ENCODE measurements at places on chromosomes 1 and 21.

DNA sequence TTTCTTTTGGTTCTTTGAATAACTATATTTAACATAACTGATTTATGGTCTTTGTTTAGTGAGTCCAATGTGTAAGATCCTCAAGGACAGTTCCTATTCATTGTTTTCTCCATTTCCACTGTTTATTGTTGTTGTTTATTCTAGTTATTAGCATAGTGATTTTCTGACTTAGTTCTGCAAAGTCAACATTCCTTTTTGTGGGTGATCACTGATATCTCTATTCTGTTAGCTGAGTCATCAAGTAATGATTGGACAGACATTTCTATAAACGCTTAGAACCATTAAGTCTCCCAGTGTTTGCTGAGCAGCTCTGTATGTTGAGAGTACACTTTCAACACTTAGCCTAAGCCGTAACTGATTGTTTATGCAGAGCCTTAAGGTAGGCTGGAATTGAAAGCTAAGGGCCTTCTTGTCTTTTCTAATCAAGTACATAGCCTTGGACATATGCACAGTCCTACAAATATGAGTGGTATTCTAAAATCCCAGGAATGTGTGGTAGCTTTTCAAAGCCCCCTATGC lies 87.1 kb downstream of the SLC5A9 start:
- DNase-seq: no peak

DNA sequence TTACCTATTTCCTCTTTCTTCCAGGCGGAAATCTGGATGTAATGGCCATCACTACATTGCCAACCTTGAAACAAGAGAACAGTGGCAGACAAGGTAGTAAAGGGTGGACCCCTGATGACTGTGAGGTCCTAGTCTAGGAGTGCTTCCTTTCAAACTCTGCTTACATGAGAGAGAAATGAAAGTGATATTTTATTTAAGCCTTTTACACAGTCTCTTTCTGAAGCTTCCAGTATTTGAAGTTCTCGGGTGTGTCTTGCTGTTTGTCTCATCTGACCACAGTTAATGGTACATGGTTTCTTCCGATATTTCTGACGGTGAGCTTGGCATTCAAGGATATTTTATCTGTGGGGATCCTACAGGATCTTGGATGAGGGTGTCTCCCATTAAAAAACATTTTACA lies 215.2 kb downstream of the SLC45A1 start:
- no peak for DNase-seq

DNA sequence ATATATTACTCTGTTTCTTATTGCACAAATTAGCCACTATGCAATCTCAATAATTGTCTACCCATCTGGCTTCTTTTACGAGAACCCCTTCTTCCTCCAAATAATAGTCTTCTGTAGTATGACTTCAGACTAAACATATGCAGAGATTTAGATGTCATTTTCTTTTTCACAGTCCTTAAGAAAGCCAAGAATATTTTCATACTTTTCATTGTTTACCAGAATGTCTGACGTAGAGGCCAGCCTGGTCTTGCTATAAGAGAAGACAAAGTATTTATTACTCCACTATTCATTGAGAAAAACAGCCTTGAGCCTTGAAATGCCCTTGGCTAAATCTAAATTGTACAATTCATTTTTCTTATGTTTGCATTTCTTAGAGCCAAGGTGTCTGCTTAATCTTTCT lies 714.9 kb upstream of the CXADR start:
- DNase-seq: no peak

GRCh38 chr21:15631342-15631741 lies 98.4 kb upstream of the USP25 start:
- DNase-seq: no peak

DNA sequence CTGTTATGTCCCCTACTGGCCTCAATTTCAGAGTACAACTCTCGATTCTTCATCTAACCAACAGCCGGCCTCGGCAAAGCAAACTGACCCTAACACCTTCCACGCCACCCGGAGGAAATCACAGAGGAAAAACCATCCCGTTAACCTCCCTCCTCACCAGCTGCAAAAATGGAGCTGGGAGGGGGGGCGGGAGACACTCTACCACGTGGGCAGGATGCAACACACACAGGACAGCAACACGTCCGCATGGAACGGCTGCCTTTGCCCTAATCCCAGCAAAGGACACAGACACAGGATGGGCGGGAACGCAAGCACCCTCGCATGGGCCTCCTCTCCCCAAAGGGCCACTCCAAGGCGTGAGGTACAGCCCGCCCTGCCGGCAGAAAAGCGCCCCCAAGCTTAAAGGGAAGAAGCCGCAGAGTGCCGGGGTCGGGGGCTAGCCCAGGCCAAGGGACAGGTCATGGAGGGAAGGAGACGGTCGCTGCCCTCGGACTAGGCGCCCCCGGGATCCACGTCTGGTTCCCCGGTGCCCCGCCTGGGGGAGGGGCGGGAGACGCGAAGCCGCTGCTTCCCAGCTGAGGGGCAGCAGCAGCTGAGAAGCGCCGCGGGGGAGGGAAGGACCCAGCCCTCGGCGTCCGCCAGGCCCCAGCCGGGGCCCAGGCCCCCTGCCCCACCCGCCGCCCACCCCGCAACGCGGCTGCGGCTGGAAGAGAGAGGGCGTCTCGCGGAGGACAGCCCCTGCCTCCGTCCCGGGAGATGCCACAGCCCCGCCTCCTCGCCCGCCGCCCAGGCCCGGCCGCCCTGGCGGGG lies 590 bp downstream of the FOXJ3 start:
- DNase-seq: peak; percentile 62

GRCh38 chr21:40257342-40257741 lies 390.1 kb downstream of the PCP4 start:
- no peak for DNase-seq

DNA sequence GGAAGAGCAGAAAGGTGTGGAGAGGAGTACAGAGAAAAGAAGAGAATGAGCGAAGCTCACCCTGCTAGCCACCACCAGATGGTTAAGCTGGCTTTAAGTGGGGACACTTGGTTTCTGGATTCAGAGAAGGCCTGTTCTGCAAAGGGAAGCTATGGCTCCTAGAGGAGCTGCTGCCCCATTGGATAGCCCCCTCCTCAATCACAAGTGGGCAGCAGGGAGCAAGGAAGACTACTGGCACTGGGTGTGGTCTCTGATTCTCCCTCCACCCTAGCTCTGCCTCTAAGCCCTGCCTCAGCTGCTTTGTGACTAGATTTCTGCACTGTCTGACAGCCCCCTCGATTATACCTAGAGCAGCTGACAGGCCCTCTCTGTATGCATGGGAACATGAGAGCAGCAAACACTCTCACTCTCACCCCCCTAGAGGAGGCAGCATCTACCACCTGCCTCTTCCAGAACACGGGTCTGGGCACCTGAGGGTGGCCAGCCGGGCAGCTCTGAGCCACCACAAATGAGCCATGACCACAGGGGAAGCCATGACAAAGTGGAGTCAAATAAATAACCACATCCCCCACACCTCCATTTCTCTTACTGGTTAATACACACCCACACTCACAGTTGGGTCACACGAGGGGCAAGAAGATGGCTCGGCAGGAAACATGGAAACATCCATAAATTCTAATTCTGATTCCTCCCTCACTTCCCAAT lies 13.6 kb downstream of the PLEKHA6 start:
- DNase-seq: no peak

DNA sequence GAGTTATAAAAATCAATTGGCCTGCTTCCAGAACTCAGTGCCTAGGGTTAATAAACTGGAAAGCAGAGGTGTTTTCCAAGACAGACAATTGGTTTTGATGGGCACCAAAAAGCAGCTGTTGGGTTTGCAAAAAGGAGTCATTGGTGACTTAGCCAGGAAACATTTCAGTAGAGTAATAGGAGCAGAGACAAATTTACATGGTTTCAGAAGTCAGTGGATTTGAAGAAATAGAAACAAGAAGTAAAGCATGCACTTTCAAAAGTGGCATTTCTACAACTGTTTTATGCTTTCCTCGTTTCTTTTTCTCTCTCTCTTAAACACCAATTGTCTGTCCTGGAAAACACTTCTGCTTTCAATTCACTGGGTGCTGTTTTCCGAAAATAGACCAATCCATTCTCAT lies 87.8 kb downstream of the GLUL start:
- DNase-seq: no peak

All from NCI-H2029 treated with DMSO at 0.1 percent for 48 hours (cell line).